NCI-H524 treated with DMSO at 0.1 percent for 48 hours (cell line): ENCODE measurements at places on chromosomes 5 and 9.
A peak's percentile ranks its signal among the peaks of the same experiment; 100 is the strongest.

DNA sequence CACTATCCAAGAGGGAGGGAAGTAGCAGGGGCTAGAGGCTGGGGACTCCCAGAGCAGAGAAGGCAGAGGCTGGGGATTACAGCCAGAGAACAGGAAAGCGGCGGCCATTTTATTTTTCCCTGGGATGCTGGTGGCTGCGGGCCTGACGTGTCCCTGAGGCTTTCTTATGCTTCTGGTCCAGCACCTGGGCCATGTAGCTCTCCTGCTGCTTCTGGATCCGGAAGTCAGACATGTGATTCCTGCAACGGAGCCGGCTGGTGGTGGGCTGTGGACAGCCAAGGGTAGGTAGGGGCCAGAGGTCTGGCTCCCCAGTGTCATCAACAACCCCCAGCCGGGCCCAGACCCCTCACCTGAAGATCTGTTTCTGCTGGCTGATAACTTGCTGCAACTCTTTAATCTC lies 1.8 kb upstream of the PROB1 start:
- DNase-seq: no peak

- peak; percentile 24 for DNase-seq
Observed at GRCh38 chr9:129752900-129753729, at the start of gene PTGES. PTGES (minus strand) TSS chr9:129753042; CDS start chr9:129753012, 30 bp downstream.

- DNase-seq: no peak
Observed at GRCh38 chr5:168578538-168579487, at the start of gene PANK3. PANK3 (minus strand) TSS chr5:168579368; CDS start chr5:168579283, 85 bp downstream.

- DNase-seq: peak; percentile 21
Observed at GRCh38 chr5:171840066-171840465, 54.4 kb downstream of the SMIM23 start.

GRCh38 chr5:16179936-16180788 lies 571 bp upstream of the MARCHF11 start:
- no peak for DNase-seq
